ENCODE measurements at places on chromosomes 7 and 10.

DNA sequence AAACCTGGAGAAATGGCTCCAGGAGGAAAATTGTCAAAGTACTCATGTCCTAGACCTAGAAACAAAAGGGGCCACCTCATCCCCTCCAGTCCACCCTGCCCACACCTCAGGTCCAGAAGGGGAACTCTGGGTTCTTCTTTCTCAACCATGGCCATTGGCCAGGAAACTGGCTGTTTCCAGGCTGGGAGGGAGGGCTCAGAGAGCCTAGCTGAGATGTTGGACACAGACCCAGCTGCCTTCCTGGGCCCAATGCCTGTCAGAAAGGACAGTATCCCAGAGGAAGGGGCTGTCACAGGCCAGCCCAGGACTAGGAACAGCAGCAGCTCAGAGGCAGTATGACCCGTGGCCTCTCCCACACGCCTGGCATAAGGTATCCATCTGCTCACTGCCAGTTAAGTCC, 9.6 kb downstream of the GRID1 start:
- no peak for DNase-seq

- DNase-seq: peak; percentile 10
Measured at GRCh38 chr7:143177374-143178119, 5.7 kb upstream of the TAS2R39 start.

GRCh38 chr7:95737828-95738505, 34.4 kb upstream of the DYNC1I1 start:
- no peak for DNase-seq

- no peak for DNase-seq
Measured at GRCh38 chr7:36535866-36536664, 146.4 kb downstream of the ANLN start.

Measured in OCI-LY7 (cell line).